ENCODE measurements at places on chromosomes 6 and 20.

DNA sequence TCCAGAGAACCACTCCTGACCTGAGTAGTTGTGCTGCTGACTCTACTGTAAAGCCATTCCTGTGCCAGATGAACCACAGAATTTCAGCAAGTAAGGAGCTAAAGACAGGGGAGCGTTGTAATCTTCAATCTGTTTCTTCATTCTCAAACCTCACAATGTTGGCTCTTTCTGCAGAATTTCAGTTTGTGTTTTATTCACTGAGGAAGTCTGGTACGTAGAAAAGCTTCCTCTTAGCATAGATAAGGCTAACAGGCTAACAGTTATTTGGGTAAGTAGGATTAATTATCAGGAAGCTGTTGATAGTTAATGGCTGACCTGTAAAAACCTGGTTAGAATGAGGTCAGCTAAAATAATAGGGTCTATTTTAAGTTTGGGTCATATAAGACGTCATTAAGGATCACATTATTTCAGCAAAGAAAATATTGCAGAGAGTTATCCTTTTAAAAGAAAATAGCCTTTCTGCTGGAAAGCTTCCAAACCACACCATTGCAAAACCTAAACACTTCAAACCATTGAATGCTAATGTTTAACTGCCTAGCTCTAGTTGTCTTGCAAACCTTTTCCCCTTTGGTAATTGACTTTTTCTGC lies 14.1 kb upstream of the TENT5A start:
- peak; percentile 97 for DNase-seq

GRCh38 chr20:13525225-13525940 lies 113.3 kb downstream of the TASP1 start:
- DNase-seq = peak; percentile 95

DNA sequence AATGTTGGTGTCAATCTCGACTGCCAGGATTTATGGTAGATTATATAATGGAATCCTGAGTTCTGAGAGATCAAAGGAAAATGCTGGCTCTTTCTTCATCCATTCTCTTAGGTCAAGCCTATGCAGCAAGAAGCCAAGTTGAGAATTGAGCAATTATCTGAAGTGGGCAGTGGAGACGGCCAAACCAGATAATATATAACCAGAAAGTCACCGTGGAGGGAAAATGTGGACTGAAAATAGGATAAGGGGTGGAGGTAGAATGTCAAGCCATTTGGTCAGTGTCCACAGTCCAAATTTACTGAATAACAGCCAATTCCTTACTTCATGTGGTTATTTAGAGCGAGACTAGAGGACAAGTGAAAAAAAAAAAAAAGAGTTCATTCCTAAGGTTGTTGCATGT lies 107.8 kb upstream of the ESR1 start:
- DNase-seq = no peak

GRCh38 chr20:50572938-50573777 lies 63.0 kb downstream of the PTPN1 start:
- peak; percentile 78 for DNase-seq

GRCh38 chr20:60249436-60249835 lies 291.2 kb downstream of the CDH26 start:
- peak; percentile 40 for DNase-seq

- DNase-seq = no peak
Measured at GRCh38 chr6:105799056-105799455, 287.1 kb upstream of the PRDM1 start.

Data from choroid plexus epithelial cell (primary cell).